Left lung (tissue), 14 donors: ENCODE measurements at places on chromosomes 11 and 22. TPM values are rescaled to one million over a fixed set of nuclear protein-coding genes. Genes with fewer than 3 reads are reported as not detected.

Gene HSPB2
- 4.6 TPM for total RNA-seq

GRCh38 chr11:16013649-16014275, 342.6 kb downstream of the SOX6 start:
- no peak for DNase-seq

GRCh38 chr11:10975287-10975721, 117.5 kb upstream of the ZBED5 start:
- DNase-seq, result no peak

- DNase-seq, result peak; percentile 78
Observed at GRCh38 chr11:705646-706438, at the start of gene EPS8L2. EPS8L2 (plus strand) TSS chr11:706231; CDS start chr11:709408, 3,177 bp downstream.

- no peak for DNase-seq
Observed at GRCh38 chr11:65617990-65618751, 2.6 kb downstream of the PCNX3 start.

- DNase-seq, result peak; percentile 82
Observed at GRCh38 chr22:50444663-50445062, 30.2 kb downstream of the SBF1 start.

DNA sequence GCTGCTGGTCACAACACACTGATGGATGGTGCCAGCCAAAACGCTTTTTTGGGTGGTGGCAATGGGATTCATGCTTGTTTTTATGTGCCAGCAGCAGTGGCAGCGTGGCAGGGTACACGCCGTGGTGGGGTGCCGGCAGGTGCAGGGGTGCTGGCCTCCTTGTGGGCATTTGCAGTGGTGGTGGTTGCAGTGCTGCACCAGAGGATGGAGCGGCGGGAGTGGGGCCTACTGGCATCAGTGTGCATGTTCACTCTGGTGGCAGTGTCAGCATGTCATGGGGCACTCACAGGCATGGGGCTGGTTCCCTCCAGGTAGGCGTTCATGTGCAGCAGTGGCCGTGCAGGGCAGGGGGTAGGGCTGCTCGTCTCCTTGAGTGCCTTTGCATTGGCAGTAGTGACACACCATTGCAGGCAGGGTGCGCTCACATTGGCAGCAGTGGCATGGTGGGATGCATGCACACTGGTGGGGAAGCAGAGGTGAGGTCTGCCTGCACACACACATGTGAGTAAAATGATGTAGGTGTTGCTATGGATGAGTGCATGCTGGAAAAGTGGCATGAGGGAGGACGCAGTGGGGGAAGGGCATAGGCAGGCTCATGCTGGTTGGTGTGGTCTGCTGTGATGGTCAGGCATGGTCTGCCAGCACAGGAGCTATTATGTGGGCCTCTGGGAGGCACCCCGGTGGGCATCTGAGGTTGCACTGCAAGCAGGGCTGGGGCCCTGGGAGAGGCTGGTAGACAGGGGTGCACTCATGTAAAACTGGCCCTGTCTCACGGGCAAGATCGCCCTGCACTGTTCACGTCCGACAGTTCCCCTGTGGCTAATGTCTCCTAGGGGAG, 29.9 kb downstream of the CCDC15 start:
- DNase-seq, result no peak

Gene NPAS4
- 0.64 TPM for total RNA-seq

Gene AGBL2
- 2.6 TPM for total RNA-seq

GRCh38 chr11:130615561-130615960, 167.1 kb downstream of the ADAMTS15 start:
- no peak for DNase-seq

GRCh38 chr11:27965559-27965958, 142.4 kb downstream of the KIF18A start:
- no peak for DNase-seq

DNA sequence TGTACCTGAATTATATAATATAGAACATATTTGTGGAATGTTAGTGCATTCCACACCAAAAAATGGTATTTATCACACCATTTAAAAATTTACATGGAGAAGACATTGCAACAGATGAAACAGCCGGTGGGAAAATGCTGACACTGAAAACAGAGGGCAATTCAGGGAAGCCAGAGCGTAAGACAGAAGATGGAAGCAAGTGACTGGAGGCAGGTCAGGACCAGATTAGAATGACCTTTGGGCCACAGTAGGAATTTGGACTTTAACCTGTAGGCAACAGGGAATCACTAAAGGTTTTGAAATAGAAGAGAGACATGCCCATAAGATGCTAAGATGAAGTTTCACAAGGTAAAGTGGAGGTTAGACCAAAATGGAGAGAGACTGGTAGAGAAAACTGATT, 60.5 kb downstream of the METTL15 start:
- no peak for DNase-seq
